ENCODE measurements at places on chromosomes 5 and 9.

DNA sequence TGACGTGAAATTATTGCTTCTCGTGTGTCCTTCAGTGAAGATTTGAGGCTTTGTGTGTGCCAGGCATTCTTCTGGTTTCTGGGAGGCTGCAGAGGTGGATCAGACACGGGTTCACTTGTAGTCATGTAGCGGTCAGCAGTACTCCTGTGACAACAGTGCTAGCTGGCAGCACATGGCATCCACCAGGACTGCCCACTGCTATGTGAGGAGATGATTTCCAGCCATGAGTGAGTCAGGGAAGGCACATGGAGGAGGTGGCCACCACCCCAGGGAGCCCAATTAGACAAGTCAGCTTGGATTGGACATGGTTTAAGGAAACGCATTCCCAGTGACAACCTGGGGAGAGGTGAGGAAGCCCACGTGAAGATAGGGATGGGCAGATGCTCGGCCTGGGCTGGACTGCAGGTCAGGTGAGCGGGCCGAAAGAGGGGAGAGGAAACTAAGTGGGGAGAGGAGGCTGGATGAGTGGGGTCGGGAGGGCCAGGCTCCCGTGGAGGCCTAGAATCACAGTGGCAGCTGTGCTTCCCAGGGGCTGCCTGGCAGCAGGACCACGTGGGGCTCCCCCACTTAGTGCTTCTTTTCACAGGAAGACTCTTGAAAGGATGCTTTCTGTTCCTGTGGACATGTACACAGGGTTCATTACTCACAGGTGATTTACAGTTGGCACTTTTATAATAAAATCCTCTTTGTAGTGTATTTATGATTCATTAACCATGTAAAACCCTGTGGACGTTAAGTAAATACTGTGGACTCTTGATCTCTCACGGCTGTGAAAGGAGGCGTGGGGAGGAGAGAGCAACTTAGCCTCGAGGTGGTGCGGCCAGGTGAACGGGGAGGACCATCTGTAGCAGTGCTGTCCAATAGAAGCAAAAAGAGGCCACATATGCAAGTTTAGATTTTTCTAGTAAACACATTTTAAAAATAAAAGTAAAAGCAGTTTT is 80.0 kb upstream of the OTULINL start:
- no peak for DNase-seq

DNA sequence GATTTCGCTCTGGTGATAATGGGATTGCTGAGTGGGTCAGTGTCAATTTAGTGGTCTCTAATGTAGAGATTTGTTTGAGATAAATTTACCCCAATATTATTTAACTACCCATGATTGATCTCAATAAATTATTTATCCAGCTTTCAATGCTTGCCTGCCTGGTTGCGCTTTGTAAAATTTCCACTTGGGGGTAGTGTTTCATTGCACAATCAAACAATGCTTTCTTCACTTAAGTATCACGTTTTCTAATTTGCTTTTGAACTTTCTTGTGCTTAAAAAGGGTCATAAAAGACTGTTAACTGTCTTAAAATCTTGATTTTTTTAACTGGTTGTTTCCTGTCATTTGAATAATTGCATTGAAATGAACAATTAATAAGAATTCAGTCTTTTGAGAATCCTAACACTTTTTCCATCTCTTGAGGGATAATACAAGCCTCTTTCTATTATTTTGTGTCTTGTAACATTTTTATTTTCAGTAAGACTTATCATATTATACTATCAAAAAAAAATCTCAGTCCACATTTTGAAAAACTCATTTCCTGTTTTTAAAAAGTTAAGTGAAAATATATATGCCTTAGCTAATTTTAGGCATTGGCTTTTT is 18.7 kb downstream of the HSD17B4 start:
- peak; percentile 34 for DNase-seq

- DNase-seq, result no peak
Observed at GRCh38 chr5:67414712-67415111, 218.1 kb upstream of the CD180 start.

- no peak for DNase-seq
Observed at GRCh38 chr9:89815061-89815902, 210.5 kb downstream of the GADD45G start.

- no peak for DNase-seq
Observed at GRCh38 chr5:68033961-68034571, 181.5 kb upstream of the PIK3R1 start.

DNA sequence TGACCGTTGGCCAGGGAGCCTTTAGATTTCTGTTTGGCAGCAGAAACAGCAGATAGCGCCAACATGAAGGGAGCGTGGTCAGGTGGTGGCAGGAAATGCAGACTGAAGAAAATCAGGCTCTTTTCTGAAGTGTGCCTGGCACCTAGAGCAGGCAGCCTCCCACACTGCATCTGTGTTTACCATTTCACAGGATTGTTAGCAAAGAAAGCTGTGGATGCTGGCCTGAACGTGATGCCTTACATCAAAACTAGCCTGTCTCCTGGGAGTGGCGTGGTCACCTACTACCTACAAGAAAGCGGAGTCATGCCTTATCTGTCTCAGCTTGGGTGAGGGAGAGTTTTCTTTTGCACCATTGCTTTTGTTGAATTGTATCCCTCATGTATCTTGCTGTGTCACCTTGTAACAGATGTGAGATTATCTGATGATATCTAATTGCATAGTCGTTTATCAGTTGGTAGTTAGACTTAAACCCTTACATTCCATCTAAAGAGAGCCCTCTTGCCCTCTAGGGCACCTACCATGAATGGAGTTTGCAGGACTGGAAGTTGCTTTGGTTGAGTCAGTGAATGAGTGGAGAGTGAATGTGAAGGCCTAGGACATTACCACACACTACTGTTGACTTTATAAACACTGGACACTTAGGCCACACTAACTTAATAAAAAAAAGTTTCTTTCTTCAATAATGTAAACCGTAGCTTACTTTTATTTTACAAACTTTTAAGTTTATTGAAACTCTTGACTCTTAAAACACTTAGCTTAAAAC is 42.8 kb downstream of the ACO1 start:
- peak; percentile 34 for DNase-seq

GRCh38 chr5:33745101-33745770 is 146.6 kb downstream of the ADAMTS12 start:
- DNase-seq, result no peak

- no peak for DNase-seq
Observed at GRCh38 chr9:98311541-98311940, 56.1 kb upstream of the TBC1D2 start.

DNA sequence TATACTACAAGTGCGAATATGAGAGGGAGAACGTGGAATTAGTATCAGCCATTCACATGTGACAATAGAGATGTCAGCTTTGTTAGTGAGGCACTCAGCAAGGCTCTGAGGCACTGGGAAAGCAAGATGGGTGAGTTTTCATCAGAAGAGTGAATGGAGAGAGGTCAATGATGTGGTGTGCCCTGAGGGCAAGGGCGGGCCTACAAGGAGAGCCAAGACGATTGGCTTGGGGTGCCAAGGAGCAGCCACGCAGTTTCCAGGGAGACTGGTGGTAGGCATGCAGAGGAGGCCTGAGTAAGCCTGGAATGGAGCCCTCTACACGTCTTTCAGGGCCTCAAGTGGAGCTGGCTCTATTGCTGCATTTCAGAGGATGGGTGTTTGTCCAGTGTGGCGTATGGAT is 24.7 kb downstream of the BTF3 start:
- DNase-seq, result no peak

- no peak for DNase-seq
Observed at GRCh38 chr5:172167895-172168294, 20.1 kb downstream of the STK10 start.

Measured in erythroblast (primary cell).